ENCODE measurements at places on chromosomes 6 and 20. TPM values are rescaled to one million over a fixed set of nuclear protein-coding genes. Genes with fewer than 3 reads are reported as not detected.

- DNase-seq: no peak
Observed at GRCh38 chr6:66499851-66500250, 792.8 kb upstream of the EYS start.

The CST5 gene
- total RNA-seq: not detected

GRCh38 chr6:158991017-158991723 lies 8.8 kb downstream of the RSPH3 start:
- DNase-seq: no peak

The SLPI gene
- total RNA-seq: not detected

GRCh38 chr20:46549188-46549972 lies 1.1 kb downstream of the OCSTAMP start:
- no peak for DNase-seq

Data from IMR-90 (cell line).